ENCODE measurements at places on chromosomes 2 and 18. TPM values are rescaled to one million over a fixed set of nuclear protein-coding genes. Genes with fewer than 3 reads are reported as not detected.
A peak's percentile ranks its signal among the peaks of the same experiment; 100 is the strongest.

GRCh38 chr2:169978402-169979017 lies 151.3 kb downstream of the UBR3 start:
- no peak for DNase-seq

The OR6B2 gene
- not detected for total RNA-seq

- no peak for DNase-seq
Measured at GRCh38 chr2:179711375-179711774, 150.0 kb downstream of the ZNF385B start.

DNA sequence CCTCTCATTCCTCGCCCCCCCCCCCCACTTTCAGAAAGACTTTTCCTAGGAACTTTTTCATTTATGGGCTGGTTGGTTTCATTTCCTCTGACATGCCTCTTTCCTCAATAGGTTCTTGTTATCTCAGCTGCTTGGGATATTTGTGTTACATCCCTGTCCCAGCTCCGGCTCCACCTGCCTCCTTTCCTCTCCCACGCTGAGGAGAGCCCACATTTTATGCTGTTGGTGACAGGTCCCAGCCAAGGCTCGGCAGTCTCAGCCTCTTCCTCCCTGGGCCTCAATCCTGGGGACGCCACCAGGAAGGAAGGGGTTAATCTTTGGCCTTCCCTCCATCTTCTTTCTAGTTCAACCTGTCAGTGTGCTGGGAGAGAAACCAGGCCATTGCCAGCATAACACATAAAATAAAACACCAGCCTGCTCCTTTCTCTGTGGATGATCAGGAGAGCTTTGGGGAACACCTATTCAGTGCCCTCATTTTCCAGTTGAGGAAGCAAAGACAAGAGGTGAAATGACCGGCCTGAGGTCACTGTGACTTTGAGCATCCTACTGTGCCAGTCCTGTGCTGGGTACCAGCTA lies 216.9 kb upstream of the TNP1 start:
- no peak for DNase-seq

GRCh38 chr2:195782156-195782555 lies 125.1 kb downstream of the SLC39A10 start:
- DNase-seq: no peak

The C2orf66 gene
- not detected for total RNA-seq

DNA sequence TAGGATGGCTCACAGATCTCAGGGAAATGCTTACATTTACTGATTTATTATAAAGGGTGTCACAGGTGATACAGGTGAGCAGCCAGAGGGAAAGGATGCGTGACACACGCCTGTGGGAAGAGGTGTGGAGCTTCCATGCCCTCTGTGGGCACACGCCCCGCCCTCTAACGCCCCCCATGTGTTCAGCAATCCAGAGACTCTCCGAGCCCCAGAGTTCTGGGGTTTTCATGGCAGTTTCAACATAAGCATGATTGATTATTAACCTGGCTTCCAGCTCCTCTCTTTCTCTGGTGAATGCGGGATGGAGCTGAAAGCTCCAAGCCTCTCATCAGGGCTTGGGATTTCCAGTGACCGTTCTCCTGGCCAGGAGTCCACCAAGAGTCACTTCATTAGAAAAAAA lies 34.3 kb upstream of the ODC1 start:
- DNase-seq: no peak

GRCh38 chr2:217158928-217159327 lies 299.1 kb upstream of the TNP1 start:
- DNase-seq: no peak

GRCh38 chr2:17036361-17036760 lies 370.7 kb upstream of the CYRIA start:
- no peak for DNase-seq

GRCh38 chr2:224909885-224910573 lies 132.2 kb downstream of the DOCK10 start:
- DNase-seq: no peak

The LTBP1 gene
- not detected for total RNA-seq

The LDLRAD4 gene
- 63.0 TPM for total RNA-seq

GRCh38 chr18:76967721-76968472 lies 145.5 kb downstream of the ZNF236 start:
- no peak for DNase-seq

- no peak for DNase-seq
Measured at GRCh38 chr2:181324912-181325311, 132.3 kb upstream of the ITGA4 start.

GRCh38 chr2:240836781-240837467 lies 16.9 kb upstream of the KIF1A start:
- no peak for DNase-seq

DNA sequence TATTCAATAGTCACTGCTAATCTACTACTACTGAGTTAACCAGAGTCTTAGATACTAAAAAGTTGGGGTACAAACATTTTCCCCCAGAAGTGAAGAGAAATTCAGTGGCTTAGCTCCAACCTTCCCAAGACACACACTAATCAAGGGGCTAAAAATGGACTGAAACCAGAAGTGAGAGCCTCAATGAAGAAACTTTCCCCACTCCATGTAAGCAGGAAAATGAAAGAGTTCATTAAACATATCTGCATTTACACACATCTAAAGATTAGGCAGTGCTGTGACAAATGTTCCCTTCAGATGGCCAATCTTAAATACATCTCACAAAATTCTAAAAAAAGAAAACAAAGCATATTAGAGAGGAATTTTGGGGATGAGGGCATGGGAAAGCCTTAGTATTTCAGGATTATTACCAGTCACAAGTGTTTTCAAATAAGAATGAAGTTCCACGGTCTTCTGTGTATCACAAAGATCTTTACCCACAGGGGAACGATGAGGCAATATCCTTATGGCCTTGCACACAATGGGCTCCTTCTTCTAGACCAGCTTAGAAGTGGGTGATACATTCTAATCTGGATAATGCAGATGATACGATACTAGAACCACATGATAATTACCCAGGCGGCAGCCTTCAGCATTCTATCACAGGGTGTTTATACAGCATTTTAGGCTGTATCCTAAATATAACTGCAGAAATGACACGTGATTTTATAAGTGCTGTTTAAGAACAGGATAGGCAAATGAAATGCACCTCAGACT lies 17.1 kb downstream of the ANKRD44 start:
- DNase-seq: peak; percentile 43

The GPR39 gene
- total RNA-seq: not detected

GRCh38 chr2:207103132-207103531 lies 62.6 kb downstream of the KLF7 start:
- DNase-seq: no peak

DNA sequence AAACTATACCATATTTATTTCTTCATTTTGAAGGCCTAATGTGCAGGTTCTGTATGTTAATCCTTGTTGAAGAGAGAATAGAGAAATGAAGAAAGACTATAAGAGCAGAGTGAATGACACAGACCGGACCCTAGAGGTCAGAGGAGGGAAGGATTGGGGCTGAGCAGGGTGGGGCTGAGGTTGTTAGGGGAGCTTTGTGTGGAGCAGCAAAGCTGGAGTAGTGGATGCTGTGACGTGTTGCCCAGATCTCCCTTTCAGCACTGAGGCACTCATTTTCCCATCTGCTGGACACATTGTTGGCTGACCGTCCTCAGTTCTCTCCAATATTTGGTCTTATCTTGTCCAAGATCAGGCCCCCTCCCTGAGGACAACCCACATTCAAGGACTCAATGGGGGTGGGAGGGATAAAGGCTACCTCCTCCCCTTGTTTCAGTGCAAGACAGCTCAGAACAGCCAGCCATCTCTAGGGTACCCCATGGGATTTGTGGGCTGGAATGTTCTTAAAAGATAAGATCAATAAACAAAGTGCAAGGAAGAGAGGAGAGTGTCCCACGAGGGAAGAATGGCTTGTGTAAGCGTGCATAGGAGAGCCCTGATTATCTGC lies 143.6 kb downstream of the TDRD15 start:
- no peak for DNase-seq

DNA sequence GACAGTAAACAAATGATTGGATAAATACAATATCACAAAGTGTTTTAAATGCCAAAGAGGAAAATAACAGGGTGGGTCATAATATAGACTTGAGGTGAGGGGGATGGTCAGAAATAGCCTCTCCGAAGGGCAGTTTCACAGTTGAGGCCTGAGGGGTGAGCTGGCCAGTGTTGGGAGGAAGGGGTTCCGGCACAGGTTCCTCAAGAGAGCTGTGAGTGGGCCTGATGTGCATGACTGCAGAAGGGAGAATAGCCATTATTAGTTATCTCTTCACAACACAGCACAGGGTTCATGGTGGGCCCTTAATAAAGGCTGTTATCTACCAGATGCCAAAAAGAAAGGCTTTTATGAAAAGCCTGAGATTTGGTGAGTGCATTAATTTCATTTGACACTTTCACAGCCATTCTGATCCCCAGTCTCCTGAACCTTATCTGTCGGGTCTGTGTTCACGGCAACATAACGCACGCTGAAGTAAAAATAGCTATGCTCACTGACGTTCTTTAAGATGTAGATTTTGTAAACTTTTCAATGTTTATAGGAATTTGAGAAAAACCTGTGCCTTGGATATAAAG lies 39.6 kb downstream of the POLR1A start:
- no peak for DNase-seq

The HOXD10 gene
- not detected for total RNA-seq

DNA sequence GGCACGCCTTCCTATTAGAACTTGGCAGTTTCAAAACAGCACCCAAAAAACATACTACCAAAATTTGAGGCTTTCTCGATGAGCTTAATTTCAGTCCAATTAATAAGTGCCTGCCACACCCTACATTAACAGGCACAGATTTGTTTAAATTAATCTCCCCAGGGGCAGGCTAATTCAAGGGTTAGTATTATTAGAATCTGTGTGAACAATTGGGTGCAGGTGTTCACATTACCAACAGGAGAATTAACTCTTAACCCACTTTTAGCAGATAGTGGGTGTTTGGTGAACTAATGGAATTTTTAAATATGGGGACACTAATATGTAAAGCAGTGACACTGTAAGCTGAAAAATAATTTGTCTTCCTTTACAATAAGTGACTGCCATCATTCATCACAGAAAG lies 4.1 kb downstream of the MBD2 start:
- DNase-seq: no peak

DNA sequence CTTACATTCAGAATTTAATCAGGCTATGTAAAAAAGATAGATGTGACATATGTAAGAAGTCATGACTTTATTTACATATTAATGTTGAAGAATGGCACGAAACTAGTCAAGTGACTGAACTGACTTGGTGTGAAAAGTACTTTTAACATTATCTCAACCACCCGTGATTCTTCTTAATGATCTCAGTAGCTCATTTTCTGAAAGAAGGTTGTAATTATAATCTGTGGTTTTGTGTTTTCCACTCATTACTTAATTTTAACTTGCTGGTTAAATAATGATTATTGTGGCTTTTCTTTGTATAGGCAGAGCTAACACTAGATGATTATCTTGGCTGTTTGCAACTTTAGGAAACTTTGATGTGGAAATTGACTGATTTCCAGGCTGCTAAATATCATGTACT lies 18.5 kb downstream of the KCNJ13 start:
- DNase-seq: no peak

The LRRC30 gene
- not detected for total RNA-seq

GRCh38 chr2:192064459-192064858 lies 130.3 kb downstream of the TMEFF2 start:
- DNase-seq: no peak

The LOXHD1 gene
- not detected for total RNA-seq

The LRATD1 gene
- not detected for total RNA-seq

The CCDC142 gene
- total RNA-seq: 67.6 TPM

- DNase-seq: no peak
Measured at GRCh38 chr2:102154946-102155702, 12.6 kb downstream of the IL1R1 start.

GRCh38 chr2:147293991-147294824 lies 550.6 kb upstream of the ACVR2A start:
- DNase-seq: no peak

DNA sequence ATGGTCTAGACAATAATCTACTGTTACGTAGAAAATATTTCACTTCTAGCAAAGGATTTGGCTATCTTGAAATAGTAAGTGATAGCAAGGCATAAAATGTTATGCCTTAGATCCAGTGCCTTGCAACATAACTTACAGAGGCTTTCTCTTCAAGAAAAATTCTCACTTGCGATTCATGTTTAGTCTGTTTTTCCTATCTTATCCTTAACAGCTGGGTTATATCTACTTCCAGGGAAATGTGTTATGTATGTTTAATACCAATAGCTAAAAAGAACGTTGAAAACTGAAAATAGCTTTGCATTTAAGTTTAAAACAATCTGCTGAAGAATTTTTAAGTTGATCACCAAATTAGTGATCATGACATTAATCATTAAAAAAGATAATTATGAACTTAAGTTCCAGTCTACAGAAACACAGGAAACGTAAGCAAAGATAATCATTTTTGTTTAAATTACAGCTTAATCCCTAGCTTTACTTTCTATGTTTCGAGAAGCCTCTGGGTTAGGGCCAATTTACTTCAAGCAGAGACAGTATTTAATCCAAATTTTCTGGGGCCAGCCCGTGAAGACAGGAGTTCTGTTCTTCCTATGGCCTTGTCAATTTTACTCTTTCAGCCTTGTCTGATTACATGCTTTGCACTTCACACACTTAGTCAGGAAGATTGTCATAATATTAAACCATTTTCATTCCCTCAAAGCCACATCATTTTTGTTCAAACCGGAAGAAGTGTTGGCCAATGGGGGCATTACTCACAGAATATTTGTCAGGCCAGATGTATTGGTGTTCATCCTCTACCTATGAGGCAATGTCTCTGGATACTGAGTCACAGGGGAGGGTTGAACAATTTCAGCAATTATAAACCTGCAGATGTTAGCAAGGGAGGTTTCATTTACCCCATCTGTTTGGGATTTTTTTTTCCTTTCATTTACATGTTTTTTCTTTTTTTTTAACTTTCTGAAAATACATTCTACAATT lies 1132.9 kb upstream of the ZEB2 start:
- DNase-seq: no peak

DNA sequence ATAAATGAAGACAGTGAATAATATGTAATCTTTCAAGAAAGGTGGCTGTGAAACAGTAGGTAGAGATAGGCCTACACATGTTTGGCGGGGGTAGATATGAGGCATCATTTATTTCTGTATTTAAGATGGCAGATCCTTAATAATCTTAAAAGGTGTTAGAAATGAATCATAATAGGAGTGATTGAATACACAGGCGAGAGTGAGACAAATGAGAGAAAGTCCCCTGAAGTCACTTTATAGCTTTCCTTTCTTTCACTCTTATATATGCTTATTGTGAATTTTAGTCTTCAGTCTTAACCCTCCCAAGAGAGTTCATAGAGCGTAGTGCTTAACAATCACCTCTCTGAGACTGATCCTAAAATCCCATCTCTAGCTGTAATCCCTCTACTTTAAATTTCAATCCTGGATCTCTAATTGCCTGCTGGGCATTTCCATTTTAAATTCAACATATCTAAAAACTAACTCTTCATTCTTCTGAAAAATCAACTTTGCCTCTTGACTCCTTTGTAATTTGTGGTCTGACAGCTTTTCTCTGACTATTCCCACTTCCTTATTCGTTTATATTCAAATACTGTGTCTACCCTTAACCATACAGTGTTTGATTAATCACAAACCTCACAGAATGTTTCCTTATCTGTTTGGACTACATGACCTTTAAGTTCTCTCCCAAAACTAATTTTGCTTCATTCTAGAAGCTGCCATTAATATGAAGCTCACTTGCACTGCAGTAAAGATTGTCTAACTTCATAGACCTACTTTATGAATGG lies 463.7 kb upstream of the FSIP2 start:
- DNase-seq: no peak

The TBR1 gene
- not detected for total RNA-seq

All from CD4-positive, alpha-beta memory T cell (primary cell).